ENCODE measurements at places on chromosomes 6 and 20.

DNA sequence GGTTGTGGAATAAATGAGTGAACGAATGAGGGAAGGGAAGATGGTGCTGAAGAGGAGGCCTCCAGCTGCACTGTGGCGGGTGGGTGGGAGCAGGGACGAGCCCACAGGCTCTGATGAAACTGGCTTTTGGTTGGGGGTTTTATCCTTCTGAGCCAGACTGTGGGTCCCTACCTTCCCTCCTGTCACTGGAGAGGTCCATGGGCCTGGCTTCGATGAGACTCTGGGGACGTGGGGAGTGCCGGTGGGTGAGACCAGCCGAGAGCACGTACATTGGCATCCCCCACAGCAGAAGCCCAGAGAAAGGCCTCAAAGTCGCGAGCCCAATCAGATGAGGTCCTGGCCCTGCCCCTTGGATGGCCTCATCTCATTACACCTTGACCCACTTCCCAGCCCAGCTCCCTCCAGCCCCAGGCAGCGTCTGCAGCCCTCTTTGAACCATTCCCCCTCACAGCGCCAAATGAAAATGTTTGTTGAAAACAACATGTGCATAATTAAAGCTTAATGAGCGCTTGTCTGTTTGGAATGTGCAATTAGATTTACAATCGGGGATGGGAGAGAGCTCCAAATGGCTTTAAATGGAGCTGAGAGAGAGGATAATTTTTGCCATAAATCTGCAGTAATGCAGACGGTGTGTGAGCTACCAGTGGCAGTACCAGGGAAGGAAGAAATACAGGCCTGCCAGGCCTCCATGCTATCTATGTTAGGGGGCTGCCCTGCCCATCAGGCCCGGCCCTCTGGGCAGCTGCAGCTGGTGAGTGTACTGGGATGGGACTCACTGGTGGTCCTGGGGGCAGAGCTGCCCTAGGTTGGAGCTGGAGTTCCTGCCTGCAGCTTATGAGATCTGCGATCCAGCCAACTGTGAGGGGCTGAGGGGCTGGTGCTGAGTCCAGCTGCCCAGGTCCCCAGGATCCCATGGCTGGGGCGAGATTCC lies 47.2 kb downstream of the TOX2 start:
- no peak for DNase-seq

- no peak for DNase-seq
Measured at GRCh38 chr6:15170126-15170525, 75.7 kb upstream of the JARID2 start.

- no peak for DNase-seq
Measured at GRCh38 chr20:51132279-51132678, 109.4 kb upstream of the KCNG1 start.

DNA sequence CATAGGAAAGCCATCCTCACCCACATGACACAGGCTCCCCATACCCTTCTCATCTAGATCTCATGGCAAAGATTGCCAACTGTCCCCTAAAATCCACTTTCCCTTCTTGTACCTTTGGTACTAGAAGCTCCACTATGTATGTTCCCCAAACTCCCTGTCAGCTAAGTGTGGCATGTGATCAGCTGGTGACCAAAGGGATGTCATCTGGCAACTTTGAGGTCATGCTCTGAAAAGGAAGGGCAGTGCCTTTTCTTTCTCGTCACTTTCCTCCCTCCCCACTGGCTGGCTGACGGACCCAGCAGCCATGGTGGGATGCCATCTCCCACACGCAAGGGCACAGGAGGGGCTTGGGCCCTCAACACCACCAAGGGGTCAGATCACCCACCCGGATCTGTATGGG lies 23.8 kb upstream of the TAF8 start:
- DNase-seq = no peak

- DNase-seq = no peak
Measured at GRCh38 chr20:60232380-60232779, 274.2 kb downstream of the CDH26 start.

DNA sequence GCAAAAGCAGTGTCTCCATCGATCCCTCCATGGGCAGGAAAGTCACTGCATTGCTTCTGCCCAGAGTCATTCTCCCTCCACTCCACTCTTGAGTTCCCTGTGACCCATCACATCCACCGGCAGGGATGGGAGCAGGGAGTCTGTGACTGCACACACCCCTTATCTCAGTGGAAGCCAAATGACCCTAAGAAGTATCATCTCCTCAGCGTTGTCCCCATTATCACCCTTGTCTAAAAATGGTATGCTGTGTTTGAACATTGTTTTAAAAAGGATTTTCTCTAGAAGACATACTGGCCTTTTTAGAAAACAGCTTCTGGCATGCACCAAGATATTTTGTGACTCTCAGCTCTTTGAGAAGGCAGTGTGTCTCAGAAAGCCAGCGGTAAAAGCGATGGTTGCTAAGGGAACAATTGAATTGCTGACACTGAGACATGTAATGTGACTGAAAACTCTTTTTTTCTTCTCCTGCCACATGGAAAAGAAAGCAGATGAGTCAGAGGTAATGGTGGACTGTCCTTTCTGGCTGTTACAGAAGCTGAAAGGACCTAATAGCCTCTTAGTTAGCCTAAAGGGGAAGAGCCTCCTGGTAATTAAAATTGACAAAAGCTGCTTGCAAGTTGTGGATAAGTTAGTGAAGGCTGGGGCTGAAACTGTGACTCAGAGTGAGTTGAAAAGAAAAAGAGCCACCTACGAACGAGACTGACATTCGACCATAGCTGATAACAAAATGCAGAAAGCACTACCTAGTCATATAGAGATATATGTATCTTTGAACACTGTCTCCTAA lies 120.5 kb downstream of the MAP3K7 start:
- no peak for DNase-seq

DNA sequence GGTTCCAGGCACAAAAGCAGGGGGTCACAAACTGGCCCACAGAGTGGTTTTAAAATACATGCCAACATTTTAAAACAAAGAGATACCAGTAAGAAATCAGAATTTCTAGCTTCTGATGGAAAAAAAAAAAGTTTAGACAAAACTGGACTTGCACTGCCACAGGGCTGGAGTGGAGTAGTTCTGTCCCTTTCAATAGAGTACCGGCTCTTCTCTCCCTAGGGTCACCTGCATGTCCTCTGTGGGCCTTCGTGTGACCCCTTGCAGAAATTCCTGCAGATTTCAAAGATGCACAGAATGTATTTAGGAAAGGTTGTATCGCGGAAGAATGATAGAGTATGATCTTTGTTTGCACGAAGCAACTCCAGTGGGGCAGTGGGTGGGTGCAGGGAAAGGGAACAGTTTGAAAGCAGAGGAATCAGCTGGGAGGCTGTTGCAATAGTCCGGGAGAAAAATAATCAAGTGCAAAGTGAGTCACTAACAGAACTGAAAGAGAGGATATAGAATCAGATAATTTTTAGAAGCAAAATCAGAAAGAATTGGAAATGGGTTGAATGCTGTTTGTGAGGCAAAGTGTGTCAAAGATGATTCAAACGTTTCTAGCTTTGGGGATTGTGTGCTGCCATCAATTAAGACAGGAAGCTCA lies 97.3 kb upstream of the STXBP5 start:
- DNase-seq = no peak

- no peak for DNase-seq
Measured at GRCh38 chr6:168004023-168004422, 6.6 kb downstream of the KIF25 start.

DNA sequence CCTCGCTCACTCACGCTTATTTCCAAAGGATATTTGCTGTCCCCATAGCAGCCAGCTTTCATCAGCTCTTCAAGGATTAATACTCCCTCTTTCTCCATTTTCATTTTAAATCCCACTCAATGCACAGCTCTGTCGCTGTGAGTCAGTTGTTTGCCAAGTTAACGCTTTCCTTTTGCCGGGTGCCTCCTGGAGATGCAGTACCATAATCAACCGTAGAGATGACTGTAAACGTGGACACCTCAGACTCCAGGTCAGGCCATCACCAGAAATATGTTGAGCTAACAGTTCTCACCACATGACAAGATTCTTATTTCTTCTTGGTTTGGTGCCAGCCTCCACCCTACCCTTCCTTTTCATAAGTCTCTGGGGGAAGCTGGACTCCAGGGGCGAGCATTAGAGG lies 66.6 kb upstream of the TAB2 start:
- no peak for DNase-seq

- DNase-seq = peak; percentile 1
Measured at GRCh38 chr20:10558635-10559187, 115.1 kb downstream of the JAG1 start.

GRCh38 chr20:2295886-2296515 lies at the start of gene TGM3:
Gene TGM3, plus strand, starts transcription at chr20:2296001. Its CDS starts 63 bp downstream, at chr20:2296064.
- no peak for DNase-seq

DNA sequence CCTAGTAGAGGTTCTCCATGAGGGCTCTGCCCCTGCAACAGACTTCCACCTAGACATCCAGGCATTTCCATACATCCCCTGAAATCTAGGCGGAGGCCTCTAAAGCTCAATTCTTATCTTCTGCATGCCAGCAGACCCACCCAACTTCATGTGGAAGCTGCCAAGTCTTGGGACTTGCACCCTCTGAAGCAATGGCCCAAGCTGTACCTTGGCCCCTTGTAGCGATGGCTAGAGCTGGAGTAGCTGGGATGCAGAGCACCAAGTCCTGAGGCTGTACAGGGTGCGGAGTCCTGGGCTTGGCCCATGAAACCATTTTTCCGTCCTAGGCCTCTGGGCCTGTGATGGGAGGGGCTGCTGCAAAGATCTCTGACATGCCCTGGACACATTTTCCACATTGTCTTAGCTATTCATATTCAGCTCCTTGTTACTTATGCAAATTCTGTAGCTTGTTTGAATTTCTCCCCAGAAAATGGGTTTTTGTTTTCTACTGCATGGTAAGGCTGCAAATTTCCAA lies 17.4 kb upstream of the ELOVL5 start:
- no peak for DNase-seq

GRCh38 chr6:109076377-109076776 lies 18.3 kb downstream of the SESN1 start:
- no peak for DNase-seq

- no peak for DNase-seq
Measured at GRCh38 chr20:50394569-50394968, 115.6 kb upstream of the PTPN1 start.

DNA sequence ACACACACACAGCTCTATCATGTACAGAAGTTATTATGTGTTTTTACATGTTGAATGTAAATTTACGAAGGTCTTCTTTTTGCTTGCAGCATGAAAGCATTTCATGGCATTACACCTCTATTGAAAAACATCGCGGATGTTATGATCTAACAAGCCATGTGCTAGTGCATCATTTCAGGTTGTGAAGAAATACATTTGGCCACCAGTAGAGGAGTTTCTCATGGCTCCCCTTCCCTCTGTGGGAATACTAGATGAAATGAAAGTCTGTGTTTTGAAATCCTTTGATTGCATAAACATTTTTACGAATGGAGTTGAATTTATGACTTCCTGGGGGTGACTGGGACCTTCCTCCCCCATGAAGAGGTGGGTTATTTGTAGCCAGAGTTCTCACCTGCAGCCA lies 17.7 kb downstream of the MAS1 start:
- DNase-seq = no peak

DNA sequence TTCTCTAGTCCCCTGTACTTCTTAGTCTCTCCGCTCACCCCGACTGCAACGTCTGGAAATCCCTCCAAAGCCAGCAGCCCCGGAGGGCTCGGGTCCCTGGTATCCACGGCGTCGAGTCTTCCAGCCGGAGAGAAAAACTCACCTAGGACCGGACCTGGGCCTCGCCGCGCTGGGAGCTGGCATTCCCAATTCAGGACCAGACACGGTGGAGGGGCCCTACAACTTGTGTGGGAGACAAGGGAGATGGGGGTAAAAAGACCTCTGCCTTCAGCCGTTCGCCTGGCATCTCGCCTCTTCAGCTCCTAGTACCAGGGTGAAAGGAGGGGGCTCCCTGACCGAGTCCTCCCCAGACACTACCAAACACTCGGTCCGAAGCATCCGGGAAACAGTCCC lies 64.3 kb downstream of the GPX5 start:
- no peak for DNase-seq

DNA sequence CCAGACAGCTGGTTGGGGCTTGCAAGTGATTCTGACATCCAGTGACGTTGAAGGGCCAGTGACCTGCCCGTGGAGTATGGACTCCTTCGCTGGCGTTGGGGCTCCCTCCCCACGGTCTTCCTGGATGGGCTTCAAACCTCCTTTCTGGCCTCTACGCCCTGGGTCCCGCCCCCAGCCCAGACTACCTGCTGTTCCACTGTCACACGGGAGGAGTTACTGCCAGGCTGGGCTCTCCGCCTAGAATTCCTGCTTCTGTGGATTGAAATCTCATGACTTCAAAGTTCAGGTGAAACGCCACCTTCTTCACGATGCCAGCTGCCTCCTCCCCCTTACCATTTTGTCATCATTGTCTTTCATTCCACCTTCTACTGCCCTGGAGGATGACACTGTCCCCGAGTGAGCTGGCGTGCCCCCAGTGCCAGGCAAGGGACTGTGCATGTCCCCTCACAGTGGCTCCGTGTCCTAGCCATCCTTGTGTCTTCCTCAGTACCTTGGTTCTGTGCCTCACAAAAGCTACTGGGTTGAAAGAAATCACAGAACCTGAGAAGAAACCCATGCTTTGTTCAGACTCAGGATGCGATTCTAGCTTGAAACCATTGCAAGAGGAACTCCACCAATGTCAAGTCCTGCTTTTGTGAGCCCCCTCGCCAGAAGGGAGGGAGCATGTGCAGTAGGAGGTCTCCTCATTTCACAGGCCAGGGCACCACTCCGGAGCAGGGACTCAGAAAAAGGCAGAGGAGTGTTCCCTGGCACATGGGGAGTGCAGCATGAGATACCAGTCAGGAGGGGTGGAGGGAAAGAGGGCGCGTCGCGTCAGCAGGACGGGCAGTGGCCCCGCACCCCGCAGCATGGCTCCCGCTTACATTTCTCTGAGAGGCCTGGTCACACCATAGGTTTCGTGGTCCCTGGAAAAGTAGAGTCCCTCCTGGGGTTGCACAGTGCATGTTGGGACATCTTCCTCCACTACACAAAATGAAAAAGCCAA lies 11.0 kb upstream of the IRF4 start:
- DNase-seq = no peak

DNA sequence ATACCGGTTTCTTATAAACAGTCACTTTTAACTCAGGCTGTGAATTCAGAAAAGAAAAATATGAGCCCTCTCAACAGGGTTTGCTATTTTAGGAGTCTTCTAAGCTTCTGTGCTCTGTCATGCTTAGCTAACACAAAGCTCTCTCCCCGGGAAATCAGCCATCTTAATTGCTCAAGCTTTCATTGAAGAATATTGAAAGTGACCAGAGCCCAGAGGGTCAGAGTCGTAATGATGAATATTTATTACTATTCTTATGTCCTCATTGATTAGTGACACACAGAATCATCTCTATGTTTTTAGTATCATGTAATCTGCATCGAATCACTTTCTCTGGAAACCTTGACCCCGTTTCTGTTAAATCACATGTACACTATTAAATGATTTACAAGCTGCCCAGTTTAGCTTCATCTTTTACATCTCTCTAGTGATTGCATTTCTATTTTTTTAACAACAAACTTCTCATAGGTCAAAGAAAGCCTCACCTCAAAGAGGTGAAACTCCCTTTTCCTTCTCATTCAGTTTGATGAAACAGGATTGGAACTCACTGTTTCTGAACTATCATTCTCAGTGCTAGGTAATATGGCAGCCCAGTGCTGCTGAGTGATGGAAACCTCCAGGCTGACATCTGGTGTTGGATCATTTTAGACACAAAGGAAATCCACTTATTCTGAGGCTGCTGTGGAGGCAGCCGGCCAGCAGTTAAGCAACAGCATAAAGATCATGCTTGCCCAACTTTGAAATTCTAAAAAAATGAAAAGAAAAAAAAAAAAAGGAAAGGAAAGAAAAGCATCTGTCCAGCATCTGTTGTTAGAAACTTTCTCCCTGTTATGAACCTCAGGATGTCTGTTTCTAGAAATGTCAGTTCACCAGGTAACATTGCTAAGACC lies 96.3 kb downstream of the RFPL4B start:
- no peak for DNase-seq

Measured in activated naive CD8-positive, alpha-beta T cell treated with anti-CD3 and anti-CD28 coated beads, Interleukin-2, amount 50 U/mL, for 16 hours (primary cell).